Neural progenitor cell (in vitro differentiated cells): ENCODE measurements at places on chromosomes 6 and 20.
A peak's percentile ranks its signal among the peaks of the same experiment; 100 is the strongest.

GRCh38 chr6:3244003-3244831 lies 14.5 kb upstream of the PSMG4 start:
- DNase-seq: no peak

- no peak for DNase-seq
Observed at GRCh38 chr6:87250019-87250418, 72.4 kb upstream of the SMIM8 start.

GRCh38 chr6:155117256-155117655 lies 122.1 kb downstream of the TIAM2 start:
- DNase-seq: no peak

DNA sequence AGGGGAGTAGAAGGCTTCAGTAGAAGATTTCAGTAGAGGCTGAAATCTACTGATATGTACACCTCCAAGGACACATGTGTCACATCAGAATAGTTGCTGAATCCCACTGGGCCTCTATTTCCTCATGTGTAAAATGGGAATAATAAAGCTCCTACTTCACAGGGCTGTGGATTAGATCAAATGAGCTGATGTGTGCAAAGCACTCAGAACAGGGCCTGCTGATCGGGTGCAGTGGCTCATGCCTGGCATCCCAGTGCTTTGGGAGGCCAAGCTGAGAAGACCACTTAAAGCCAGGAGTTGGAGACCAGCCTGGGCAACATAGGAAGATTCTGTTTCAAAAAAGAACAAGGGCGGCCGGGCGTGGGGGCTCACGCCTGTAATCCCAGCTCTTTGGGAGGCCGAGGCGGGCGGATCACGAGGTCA lies 8.1 kb upstream of the AP5S1 start:
- no peak for DNase-seq

DNA sequence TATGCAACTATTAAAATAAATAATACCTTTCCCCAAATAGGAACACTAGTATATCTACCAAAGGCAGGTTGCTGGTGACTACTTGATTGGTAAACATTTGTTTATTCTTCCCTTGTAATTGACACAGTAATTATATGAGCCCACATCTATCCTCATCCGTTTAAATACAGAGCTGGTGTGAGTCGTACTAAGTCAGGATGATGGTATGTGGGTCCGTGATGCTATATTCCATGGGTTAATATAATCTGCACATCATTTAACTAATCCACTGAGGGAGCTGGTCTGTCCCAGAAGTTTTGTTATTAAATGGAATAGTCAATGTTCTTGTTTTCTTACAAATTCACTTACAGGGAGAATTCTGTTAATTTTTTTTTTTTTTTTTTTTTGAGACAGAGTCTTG lies 164.0 kb upstream of the AGPAT4 start:
- DNase-seq: no peak

DNA sequence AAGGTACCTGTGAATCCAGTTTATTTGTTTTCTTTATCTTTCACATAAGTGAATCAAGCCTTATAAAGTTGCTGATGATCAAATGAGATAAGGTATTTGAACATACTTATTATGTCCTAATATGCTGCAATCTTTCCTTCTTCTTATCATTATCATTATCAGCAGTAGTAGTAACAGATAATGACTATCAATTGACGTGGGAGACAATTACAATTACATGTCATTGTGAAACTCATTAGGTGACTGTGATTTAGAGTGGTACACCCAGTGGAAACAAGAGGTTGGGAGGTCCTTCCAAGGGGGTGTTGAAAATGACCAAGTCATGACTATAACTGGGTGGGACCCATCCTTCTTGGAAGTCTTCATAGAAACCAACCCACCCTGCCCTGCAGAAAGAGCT lies 2.8 kb downstream of the CLIC5 start:
- no peak for DNase-seq

GRCh38 chr6:44892579-44892978 lies 435.6 kb upstream of the RUNX2 start:
- DNase-seq: no peak

DNA sequence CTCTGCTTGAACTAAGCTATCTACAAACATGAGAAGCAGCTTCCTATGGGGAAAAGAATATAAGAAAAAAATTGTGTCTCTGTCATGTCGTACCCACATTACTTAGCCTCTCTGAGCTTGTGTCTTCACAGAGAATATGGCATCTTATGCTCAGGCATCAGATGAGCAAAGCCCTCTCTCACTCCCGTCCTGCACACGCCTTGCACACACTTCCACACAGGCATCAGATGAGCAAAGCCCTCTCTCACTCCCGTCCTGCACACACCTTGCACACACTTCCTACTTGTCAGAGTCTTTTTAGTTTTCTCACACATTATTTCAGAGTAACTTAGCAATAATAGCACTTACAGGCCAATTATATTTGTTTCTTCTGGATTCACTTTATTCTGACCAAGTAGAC lies 79.0 kb upstream of the DUSP22 start:
- no peak for DNase-seq

DNA sequence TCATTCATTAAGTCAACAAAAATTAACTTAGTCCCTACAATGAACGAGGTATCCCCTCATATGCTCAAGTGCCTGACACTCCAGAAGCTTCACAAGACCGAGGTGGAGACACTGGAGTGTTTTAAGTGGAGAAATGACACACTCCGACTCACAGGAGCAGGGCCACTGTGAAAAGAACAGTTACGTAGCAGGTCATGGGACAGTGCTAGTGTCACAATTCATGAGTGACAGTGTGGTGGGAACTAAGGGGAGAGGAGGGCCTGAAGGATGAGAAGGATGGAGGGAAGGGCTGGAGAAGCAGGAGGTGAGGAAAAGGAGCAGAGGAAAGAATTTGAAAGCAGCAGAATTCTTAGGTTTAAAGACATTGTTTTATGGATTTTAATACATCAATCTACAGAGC lies 1.3 kb upstream of the HLA-A start:
- no peak for DNase-seq

GRCh38 chr6:24720131-24720603 lies 1.2 kb upstream of the C6orf62 start:
- peak; percentile 66 for DNase-seq

DNA sequence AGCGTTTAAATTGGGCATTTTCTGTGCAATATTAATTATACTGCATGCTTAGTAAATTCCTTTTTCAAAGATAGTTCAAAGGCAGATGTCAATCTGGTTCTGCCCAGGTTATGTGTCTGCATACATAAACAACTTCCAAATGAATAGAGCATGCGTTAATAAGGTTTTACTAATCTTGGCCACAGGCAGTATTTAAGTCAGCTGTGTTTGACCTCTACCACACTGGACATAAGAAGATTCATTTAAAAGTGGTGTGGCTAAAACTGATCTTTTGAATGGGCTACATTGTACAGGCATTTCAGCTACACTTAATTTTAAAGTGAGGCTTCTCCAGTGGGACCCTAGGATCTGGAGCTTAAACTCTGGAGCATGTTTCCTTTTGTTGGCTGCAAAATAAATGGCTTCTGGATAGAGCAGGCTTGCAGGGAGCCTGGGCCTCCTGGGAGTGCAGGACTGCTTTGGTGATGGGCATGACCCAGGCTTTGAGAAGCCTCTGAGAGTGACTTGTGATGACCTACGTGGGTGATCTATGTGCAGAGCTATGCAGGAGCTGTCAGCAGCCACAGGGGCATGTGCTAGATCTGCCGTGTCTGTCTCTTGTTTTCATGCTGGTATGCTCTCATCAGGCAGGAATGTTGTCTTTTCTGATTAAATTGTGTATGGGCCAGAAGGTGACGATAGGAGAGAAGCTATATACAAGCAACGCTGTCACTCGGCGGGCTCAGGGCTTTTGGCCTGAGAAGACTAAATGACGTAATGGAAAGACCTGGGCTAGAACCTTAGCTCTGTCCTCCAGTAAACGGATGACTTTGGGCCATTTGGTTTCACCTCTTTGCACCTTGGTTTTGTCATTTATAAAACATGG lies 331.2 kb downstream of the QKI start:
- peak; percentile 20 for DNase-seq

- DNase-seq: peak; percentile 28
Observed at GRCh38 chr6:139708337-139709199, 334.1 kb upstream of the CITED2 start.

DNA sequence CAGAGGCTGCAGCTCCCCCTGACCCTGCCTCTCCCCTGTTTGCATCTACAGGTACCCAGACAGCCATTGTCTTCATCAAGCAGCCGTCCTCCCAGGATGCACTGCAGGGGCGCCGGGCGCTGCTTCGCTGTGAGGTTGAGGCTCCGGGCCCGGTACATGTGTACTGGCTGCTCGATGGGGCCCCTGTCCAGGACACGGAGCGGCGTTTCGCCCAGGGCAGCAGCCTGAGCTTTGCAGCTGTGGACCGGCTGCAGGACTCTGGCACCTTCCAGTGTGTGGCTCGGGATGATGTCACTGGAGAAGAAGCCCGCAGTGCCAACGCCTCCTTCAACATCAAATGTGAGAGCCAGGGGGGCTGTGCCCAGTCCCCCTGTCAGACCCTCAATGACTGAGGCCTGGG lies 42.1 kb upstream of the SRF start:
- no peak for DNase-seq

- no peak for DNase-seq
Observed at GRCh38 chr6:3331971-3332370, 73.2 kb downstream of the PSMG4 start.

- DNase-seq: no peak
Observed at GRCh38 chr6:37007340-37008043, 2.0 kb downstream of the FGD2 start.

DNA sequence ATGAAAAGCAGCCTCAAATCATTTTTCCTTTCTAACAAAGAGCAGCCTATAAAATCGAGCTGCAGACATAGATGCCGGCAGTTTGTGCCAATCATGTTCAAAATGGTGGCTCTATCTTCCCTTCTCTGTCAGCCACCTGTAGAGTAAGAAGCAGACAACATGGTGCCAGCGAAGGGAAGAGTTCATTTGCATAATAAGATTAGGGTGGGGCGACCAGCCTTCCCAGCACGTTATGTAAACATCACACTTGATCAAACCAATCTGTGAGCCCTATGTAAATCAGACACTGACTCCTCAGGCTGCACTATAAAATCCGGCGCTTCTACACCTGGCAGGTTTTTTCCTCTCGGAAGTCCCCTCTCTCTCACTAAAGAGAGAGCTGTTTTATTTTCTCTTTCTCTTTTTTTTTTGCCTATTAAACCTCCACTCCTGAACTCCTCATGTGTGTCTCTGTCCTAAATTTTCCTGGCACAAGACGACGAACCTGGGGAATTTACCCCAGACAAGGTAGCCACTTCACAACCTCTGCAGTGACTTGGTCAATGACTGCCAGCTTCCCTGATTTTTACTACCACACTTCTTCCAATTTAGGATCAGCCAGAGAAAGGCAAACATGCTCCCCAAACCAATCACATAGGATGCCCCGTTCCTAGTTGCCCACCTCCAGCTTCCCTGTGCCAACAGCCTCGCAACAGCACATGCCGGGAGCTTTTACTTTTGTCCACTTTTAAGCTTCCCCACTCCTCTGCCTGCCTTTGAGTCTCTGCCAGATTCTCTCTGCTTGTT lies 12.9 kb downstream of the TPMT start:
- peak; percentile 46 for DNase-seq

DNA sequence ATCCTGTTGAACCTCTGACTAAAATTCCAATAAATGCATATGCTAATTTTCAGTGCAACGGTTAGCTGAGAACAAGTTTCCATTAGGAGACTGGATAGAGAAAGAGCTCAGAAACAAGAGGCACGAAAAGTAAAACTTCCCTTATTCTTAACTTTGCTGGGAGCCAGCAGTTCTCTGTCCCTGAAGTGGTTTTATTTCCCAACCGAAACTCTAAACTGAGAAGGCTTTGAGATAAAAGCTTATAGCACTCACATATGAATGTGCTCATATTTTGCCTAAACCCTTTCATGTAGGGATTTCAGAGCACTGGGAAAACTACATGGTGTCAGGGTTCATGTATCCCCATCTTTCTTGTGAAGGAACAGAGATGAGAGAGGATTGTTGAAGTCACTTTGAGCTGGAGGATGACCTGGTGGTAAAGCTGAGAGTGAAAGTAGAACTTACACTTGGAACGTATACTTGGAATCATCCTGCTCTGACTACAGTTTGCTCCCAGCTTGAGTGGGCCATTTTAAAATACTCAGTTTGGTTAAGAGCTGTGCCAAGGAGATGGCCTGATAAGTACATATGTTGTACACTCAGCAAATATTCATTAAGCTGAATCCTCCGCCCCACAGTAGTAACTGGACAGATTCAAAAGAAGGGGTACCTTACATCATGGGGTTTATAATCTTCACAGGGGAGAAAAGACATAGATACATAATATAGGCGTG lies 324.2 kb upstream of the CNR1 start:
- DNase-seq: no peak

DNA sequence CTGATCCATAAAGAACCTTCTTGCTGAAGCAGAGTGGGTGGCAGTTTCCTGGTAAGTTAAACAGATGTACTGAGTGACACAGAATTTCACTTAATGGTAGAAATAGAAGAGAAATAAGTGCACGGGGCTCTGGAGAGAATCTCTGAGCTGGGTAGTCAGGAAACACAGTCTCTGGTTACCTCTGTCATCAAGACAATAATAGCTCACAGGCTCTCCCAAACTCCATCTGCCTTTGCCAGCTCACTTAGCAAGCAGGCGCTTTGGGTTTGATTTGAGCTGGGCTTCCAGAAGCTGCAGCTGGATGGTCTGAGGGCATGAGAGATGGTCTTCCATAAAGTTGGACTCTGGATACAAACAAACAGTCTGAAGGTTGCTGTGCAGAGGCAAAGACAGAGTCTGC lies 39.6 kb upstream of the PRSS35 start:
- DNase-seq: no peak

GRCh38 chr20:62922451-62922921 lies 3.8 kb downstream of the DIDO1 start:
- DNase-seq: no peak

GRCh38 chr20:63465380-63466249 lies 6.8 kb downstream of the KCNQ2 start:
- no peak for DNase-seq

- DNase-seq: peak; percentile 13
Observed at GRCh38 chr6:79384845-79385244, 150.4 kb upstream of the HMGN3 start.

DNA sequence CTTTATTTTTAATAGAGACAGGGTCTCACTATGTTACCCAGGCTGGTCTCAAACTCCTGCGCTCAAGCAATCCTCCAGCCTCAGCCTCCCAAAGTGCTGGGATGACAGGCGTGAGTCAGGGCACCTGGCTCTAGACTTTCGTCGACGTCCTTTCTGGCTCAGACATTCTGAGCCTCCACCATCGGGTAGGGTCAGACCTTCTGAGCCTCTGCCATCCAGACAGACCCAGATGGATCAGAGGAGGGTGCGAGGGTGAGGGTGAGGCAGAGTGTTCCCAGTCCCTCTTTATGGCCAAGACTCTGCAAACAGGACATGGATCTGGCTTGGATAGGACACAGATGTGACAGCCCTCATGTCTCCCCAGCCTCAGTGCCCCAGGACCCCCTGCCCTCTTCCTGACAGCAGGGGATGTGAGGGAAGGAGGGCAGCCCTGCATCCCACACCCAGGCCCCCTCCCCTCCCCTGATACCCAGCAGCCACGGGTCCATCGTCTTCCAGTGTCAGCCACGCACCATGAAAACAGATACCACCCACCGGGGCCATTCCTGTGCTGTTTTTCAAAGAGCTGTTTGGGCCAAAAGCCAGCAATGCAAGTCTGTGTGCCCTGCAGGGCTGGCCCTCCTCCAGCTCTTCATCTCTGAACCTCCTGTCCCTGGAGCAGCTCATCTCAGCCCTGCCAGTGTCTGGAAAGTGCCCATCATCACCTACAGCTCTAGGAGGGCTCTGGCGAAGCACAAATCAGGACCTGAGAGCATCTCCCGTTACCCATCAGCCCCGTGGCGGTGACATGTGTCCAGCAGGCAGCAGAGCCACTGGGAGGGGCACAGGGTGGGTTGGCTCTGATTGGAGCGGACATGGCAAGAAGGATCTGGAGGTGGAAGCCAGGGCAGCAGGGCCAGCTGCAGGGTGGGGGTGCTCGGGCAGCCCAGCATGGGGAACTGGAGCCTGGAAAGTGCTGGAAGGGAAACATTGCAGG lies 208.4 kb downstream of the PREX1 start:
- DNase-seq: no peak
